ENCODE measurements at places on chromosomes 7 and 10.

DNA sequence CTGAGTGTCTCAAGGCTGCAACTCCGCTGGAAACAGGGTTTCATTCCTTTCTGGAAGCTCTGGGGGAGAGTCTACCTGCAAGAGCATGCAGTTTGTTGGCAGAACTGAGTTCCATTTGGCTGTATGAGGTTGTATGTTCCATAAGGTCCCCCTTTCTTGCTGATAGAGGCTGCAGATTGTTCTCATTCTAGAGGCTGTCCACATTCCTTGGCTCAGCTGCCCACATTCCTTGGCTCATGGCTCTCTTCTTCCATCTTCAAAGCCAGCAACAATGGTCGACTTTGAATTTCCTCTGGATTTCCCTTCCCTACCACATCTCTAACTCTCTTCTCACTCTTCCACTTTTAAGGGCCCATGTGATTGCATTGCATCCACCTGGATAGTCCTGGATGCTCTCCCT, 147.3 kb upstream of the CDCA7L start:
- no peak for DNase-seq

GRCh38 chr7:8773518-8773917, 340.1 kb downstream of the NXPH1 start:
- no peak for DNase-seq

DNA sequence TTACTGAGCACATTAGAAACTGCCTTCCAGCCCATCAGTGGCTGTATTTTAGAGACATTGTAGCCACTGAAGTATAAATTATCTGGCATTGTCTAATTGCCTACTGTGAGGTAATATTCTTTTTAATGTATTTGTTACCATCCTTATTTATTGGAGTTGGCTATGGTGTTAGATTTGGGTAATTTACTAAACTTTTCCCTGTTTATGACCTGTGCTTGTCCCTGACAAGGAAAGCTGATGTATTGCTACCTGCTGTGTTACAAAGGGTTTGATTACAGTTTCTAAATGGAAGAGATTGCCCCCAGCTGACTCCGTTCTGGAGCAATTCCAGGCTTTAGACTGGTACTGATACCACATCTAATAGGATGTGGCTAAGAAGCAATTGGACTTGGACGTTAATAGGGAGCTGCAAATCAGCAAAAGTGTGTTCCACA, 12.3 kb upstream of the ASCC1 start:
- no peak for DNase-seq

DNA sequence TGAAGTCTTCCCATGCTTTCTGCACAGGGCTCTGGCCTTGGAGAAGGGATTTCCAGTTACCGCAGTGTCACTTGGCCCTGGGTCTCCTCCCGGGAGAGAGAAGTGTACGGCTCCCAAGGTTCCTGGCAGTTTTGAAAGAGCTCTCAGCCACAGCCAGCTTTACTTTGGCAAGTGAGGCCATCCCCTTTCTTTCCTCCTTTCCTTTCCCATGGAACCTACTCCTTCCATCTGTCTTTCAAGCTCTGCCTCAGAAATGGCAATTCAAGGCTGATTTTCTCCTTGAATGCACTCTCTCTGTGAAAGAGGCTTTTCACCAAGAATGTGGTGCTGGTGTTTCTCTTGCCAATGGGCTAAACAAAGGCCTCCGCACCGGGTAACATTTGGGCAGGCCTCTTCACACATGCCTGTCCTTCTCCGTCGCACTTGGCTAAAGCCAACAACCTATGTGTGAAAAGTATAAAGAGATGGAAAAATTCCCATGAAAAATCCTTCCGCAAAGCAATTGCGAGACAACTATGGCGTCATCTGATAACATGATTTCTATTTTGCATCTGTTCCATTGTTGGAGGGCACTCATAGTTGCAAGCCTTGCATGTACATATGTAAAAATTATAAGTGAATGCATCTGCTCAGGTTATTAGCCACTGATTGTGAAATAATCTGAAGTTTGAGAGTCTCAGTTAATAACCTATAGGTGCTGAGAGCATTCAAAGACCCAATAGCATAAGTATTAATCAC, 125.4 kb downstream of the PFKFB3 start:
- no peak for DNase-seq

DNA sequence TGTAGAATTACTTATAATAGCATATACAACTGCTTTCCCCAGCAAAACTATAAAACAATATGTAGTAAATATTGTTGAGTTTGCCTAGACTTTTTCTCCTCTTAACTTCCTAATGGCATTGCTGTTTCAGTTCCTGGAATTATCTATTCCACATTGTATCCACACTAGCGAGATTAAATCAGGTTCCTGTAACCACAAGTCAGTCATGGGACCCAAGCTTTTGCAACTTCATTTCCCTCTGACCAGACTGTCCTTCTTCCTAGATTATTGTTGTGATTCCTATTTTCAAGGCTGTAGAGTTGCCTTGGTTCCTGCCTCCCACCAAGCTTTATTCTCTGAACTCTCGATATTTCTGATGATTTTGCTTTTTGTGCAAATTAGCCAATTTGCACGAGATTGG, 173.3 kb upstream of the ZNF804B start:
- DNase-seq, result no peak

DNA sequence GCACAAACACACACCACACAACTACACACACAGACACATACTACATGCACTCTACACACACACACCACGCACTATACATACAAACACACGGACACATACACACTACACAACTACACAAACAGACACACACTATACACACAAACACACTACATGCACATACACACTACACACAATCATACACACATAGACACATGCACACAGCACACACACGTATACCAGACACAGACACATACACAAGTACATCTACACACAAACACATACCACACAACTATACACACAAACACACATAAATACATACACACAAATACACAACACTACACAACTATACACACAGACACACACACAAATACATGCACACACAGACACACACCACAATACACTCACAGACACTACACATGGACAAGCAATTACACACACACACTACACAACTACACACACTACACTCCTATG, 4.6 kb downstream of the GPR15LG start:
- DNase-seq, result peak; percentile 18

DNA sequence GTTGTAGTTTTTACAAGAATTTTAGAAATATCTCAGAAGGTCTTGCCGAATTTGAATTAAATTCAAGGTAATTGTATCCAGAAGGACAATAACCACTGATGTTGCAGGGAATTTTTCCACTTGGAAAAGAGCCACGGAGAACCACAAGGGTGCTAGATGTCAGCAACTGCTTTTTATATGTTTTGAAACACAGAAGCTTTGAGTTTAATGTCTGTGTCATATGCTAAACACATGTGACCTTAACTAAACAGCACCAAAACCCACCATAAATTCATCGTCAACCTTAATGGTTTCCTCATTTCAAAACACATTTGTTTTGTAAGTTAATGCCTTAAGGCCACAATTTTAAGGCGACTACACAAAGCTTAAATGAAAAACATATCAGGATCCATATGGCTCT, 106.9 kb downstream of the COL28A1 start:
- DNase-seq, result no peak

DNA sequence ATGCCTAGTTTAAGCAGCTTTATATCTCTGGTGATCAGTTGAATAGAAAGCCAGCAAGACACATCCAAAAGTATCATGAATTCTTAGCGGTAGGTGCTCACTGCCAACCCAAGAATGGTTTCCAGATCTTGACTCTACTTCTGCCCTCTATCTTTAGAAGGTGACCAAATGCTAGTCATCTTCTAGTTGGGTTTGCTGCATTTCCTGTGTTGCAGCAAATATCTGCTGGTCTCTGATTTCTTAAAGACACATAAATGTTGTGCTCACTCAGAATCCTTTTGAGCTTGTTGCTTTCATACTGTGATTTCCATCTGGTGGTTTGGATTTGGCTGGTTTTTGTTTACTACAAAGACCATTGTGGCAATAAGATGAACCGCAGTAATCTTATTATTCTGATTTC, 2.2 kb downstream of the CDC123 start:
- DNase-seq, result no peak

GRCh38 chr10:100723770-100724530, 21.4 kb upstream of the PAX2 start:
- DNase-seq, result no peak

GRCh38 chr7:95925971-95926370, 153.6 kb downstream of the DYNC1I1 start:
- no peak for DNase-seq

- DNase-seq, result no peak
These were observed 45.7 kb downstream of the DYNC1I1 start for GRCh38 chr7:95817866-95818640.

DNA sequence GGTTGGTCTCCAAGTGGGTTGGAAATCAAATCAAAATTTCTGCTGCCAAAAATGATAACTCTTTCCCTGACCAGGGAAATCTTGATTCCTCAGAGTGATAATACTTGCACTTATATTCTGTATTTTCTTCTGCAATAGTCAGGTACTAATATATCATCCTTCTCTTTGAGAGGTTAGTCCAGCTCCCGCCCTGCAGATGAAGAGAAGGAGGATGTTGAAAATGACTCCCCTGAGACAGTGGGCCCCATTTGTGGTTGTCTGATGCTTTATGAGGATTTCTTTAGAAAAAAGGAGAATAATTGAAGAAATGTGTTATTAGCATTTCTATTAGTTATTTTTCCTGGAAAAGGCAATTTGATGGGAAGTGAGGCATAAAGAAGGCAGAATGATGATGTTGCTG, 213.0 kb downstream of the SEC23IP start:
- DNase-seq, result no peak

DNA sequence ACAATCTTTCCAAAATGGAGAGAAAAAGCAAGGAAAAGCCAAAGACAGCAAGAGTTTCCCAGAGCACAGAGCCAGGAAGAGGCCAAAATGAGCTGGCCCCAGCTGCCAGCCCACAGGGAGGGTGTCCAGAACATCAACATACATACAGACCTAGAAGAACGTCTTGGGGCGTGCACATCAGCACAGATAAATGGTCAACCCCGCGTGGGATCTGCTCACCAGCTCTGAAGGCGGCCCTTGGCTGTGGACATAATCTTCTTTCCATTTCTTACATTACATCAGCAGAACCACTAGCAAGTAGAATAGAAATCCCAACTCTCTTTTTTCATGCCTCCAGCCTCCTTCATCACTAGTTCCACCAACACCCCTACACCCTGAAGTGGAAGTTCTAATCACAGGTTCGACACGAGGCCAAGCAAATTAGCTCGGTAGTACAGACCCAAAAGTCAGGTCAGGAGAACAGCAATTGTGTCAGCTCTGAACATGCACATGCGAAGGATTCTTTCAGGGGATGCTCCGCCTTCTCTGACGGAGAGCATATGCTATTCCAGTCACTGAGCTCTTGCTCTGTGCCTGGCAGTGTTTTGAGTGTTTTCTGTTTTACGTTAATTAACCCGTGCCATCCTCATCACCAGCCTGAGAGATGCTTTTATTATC, 16.4 kb downstream of the SH3PXD2A start:
- DNase-seq, result no peak

DNA sequence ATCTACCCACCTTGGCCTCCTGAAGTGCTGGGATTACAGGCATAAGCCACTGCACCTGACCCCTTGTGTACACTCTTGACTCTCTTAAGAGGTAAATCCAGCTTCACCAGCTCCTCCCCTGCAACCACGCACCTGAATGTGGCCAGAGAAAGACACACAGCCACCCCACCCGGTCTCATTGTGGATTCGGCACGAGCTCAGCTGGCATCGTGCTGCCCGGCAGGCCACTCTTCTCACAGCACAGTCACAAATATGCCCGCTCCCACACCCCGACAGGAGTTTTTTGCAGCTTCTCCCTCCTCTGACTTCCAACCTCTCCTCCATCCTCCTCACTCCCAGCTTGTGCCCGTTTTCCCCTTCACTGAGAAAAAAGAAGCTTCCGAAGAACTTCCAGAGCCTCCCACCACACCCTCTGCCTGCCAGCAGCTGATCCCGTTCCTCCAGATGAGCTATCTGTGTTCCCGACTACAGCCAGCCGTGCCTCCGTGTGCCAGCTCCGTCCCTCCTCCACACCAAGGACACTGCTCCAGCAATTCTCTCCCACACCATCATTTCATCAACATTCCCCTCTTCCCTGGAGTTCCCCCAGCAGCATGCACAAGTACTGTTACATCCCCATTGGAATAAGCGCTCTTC, 8.0 kb upstream of the SMARCD3 start:
- DNase-seq, result no peak

GRCh38 chr10:54587971-54588370, 213.1 kb downstream of the PCDH15 start:
- DNase-seq, result no peak

- DNase-seq, result peak; percentile 74
These were observed 193.2 kb downstream of the MYOF start for GRCh38 chr10:93288679-93289634.

- no peak for DNase-seq
These were observed 52.7 kb upstream of the FAM20C start for GRCh38 chr7:139561-140243.

DNA sequence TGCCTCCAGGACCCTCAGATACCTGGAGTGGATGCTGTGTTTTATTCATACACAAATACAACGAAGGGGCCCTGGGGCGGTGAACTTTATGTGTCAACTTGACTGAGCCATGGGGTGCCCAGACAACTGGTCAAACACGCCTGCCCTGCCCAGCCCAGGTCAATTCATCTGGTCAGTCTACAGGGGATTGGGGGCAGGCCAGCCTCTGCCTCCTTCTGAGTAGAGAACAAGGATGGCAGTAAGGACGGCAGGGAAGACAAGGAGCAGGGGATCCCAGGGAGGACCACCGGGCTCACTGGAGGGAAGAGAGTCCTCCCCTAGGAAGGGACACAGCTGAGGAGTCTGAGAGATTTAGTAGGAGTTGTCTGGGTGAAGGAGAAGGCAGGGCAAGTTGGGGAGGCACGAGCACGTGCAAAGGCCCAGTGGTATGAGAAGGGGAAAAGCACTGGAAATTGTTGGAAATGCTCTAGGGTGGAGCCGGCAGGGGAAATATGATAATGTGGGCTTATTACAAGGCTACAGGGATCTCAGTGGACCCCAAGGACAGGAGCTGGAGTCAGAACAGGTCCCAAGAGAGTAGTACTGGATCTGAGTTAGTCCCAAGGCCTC, 63.4 kb downstream of the MYL10 start:
- no peak for DNase-seq

- no peak for DNase-seq
These were observed 23.5 kb downstream of the FAM241B start for GRCh38 chr10:69653561-69653960.

GRCh38 chr10:31179091-31179680, 139.8 kb upstream of the ZEB1 start:
- DNase-seq, result no peak

GRCh38 chr10:131735577-131735976, 165.2 kb upstream of the PPP2R2D start:
- no peak for DNase-seq
